ENCODE measurements at places on chromosomes 12 and 14. TPM values are rescaled to one million over a fixed set of nuclear protein-coding genes. Genes with fewer than 3 reads are reported as not detected.
A peak's percentile ranks its signal among the peaks of the same experiment; 100 is the strongest.

DNA sequence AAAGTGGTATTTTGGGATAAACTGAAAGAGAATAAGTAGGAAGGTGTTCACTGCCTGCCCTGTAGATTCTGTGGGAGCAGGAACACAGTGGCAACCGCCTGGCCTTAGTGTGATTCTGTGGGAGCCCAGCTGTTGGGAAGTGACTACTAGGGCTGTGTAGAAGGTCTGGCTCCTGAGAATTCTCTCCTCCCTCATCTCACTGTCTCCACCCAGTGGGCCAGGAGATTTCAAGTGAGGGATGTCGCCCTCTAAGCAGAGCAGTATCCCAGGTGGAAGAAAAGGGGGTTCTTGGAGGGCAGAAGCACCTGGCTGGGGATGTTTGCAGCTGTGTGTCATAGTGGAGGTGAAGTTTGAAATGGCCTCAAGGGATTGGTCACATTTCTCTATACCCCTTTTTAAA lies 113.7 kb downstream of the TBC1D30 start:
- H3K4me3 ChIP-seq, result no peak overlapping the region
- DNase-seq, result no peak
- H3K4me1 ChIP-seq, result no peaks in the 10 kb centered on the region
- H3K36me3 ChIP-seq, result no peaks in the 10 kb centered on the region

Gene PIP4P1
- 18.6 TPM for total RNA-seq

Gene ZBTB25
- total RNA-seq, result 10.6 TPM

DNA sequence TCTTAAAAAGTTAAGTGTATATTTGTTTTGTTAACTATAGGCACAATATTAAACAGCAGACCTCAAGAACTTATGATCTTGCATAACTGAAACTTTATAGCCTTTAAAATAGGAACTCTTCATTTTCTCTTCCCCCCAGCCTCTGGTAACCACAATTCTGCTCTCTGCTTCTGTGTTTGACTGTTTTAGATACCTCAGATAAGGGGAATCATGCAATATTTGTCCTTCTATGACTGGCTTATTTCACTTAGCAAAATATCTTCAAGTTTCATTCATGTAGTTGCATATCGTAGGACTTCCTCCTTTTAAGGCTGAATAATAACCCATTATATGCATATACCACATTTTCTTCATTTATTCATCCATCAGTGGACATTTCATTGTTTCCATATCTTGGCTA lies 131.3 kb downstream of the PTPRO start:
- H3K4me1 ChIP-seq, result no peaks in the 10 kb centered on the region
- H3K36me3 ChIP-seq, result no peaks in the 10 kb centered on the region
- H3K4me3 ChIP-seq, result no peak overlapping the region
- no peak for DNase-seq
- H3K27me3 ChIP-seq, result no peaks in the 10 kb centered on the region

- no peak overlapping the region for H3K27ac ChIP-seq
- H3K36me3 ChIP-seq, result no peaks in the 10 kb centered on the region
- no peak overlapping the region for H3K4me3 ChIP-seq
Measured at GRCh38 chr12:125552295-125552694, 487.1 kb downstream of the AACS start.

GRCh38 chr12:4939418-4940023 lies 29.8 kb downstream of the KCNA1 start:
- H3K4me3 ChIP-seq, result no peak overlapping the region
- no peaks in the 10 kb centered on the region for H3K4me1 ChIP-seq
- no peaks in the 10 kb centered on the region for H3K36me3 ChIP-seq
- no peak overlapping the region for H3K27ac ChIP-seq
- peaks cover 4% of the 10 kb centered on the region for H3K27me3 ChIP-seq

DNA sequence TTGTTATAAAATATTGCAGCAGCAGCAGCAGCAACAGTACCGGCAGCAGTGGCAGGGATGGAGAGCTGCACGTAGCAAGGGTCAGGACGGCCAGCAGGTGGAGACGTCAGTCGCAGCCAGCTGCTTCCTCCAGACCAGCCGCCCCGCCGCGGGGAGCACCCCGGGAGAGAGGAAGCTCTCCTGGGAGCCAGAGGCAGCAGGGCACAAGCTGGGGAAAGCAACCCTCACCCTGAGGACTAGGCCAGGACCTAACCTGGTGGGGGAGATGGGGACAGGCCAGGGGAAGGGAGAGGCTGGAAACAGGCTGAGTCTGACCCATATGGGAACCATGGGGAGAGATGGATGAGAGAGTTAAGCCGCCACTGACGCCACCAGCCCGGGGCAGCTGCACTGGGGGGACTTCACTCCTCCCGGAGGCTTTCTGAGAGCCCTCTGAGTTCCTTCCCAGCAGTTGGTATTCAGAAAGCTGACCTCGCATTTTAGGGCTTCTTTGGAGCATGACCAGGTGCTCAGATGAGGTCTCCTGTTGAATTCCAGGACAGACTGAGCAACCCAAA lies 56.3 kb downstream of the SPTB start:
- peak; percentile 61 for DNase-seq
- H3K36me3 ChIP-seq, result no peaks in the 10 kb centered on the region
- H3K4me1 ChIP-seq, result no peaks in the 10 kb centered on the region
- H3K27ac ChIP-seq, result no peak overlapping the region
- H3K4me3 ChIP-seq, result no peak overlapping the region
- no peaks in the 10 kb centered on the region for H3K27me3 ChIP-seq

Gene ASB2
- total RNA-seq, result 3.7 TPM

DNA sequence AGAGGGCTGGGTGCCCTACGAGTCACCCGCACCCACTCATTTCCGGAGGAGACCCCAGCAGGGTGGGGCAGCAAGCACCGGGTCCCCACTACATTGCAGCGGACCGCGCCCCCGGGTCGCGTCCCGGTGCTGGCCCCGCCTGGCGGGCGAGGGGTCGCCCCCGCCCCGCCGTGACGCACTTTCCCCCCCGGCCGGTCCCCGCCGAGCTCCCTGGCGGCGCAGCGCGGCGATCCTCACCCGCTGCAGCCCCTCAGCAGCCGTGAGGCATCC lies 106.1 kb downstream of the PRICKLE1 start:
- peak overlapping the region; percentile 18 for H3K27ac ChIP-seq
- DNase-seq, result no peak
- H3K36me3 ChIP-seq, result no peaks in the 10 kb centered on the region
- H3K4me1 ChIP-seq, result peaks cover 16% of the 10 kb centered on the region
- peaks cover 71% of the 10 kb centered on the region for H3K27me3 ChIP-seq

DNA sequence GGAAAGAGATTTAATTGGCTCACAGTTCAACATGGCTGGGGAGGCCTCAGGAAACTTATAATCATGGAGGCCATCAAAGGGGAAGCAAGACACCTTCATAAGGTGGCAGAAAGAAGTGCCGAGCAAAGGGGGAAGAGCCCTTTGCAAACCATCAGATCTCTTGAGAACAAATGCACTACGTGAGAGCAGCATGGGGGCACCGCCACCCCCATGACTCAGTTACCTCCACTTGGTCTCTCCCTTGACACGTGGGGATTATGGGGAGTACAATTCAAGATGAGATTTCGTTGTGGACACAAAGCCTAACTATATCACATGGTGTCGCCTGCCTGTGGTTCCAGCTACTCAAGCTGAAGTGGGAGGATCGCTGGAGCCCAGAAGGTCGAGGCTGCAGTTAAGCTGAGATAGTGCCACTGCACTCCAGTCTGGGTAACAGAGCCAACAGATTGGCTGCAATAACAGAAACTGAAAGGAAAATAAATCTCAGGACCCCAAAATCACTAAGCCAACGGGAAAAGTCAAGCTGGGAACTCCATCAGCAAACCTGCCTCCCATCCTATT lies 10.0 kb upstream of the CDCA4 start:
- H3K4me1 ChIP-seq, result no peaks in the 10 kb centered on the region
- no peak overlapping the region for H3K4me3 ChIP-seq

- no peak overlapping the region for H3K27ac ChIP-seq
- peak overlapping the region; percentile 55 for H3K4me3 ChIP-seq
- DNase-seq, result no peak
- no peaks in the 10 kb centered on the region for H3K36me3 ChIP-seq
Measured at GRCh38 chr12:75481774-75482173, 1.2 kb downstream of the GLIPR1 start.

GRCh38 chr12:50057000-50057841 lies at the start of gene ASIC1:
TSS of gene ASIC1 (plus strand) at chr12:50057596. CDS start at chr12:50058767, 1,171 bp downstream.
- peaks cover 63% of the 10 kb centered on the region for H3K4me1 ChIP-seq
- H3K27ac ChIP-seq, result no peak within 1 kb of the TSS
- H3K4me3 ChIP-seq, result peak within 1 kb of the TSS; percentile 39

GRCh38 chr14:95291859-95292542 lies 27.7 kb downstream of the CLMN start:
- no peak overlapping the region for H3K27ac ChIP-seq
- no peak for DNase-seq
- no peaks in the 10 kb centered on the region for H3K27me3 ChIP-seq
- H3K36me3 ChIP-seq, result no peaks in the 10 kb centered on the region

Gene LRTM2
- 0.05 TPM for total RNA-seq

Gene RTN1
- total RNA-seq, result 1.9 TPM
